ENCODE measurements at places on chromosomes 5 and 9. TPM values are rescaled to one million over a fixed set of nuclear protein-coding genes. Genes with fewer than 3 reads are reported as not detected.

Gene FCN2
- total RNA-seq = not detected

Gene MROH2B
- total RNA-seq = not detected

Gene TTC23L
- not detected for total RNA-seq

Gene DROSHA
- total RNA-seq = 21.8 TPM

Gene FOXI1
- not detected for total RNA-seq

Gene FAM221B
- total RNA-seq = not detected

Gene PCDHB14
- 0.70 TPM for total RNA-seq

Gene CARD9
- total RNA-seq = 4.3 TPM

Gene DND1
- total RNA-seq = not detected

Gene TRIM7
- 0.94 TPM for total RNA-seq

Gene GTF3C5
- 41.5 TPM for total RNA-seq

Gene SLC36A2
- not detected for total RNA-seq

Gene CDH9
- total RNA-seq = not detected

Gene MLLT3
- 12.0 TPM for total RNA-seq

Gene SLC22A4
- 1.5 TPM for total RNA-seq

Gene C8G
- total RNA-seq = not detected

Gene SPINK6
- not detected for total RNA-seq

Gene PRSS3
- total RNA-seq = 14.4 TPM

Gene BASP1
- total RNA-seq = 58.0 TPM

Gene NEUROG1
- total RNA-seq = not detected

Gene GRM6
- not detected for total RNA-seq

Gene LMX1B
- total RNA-seq = not detected

Gene NPR2
- total RNA-seq = 13.5 TPM

Gene TAS2R1
- total RNA-seq = not detected

Gene SLC6A7
- total RNA-seq = not detected

Gene PDGFRB
- 372 TPM for total RNA-seq

Gene SPINK7
- total RNA-seq = not detected

Gene NEURL1B
- 1.5 TPM for total RNA-seq

Gene GFRA3
- total RNA-seq = not detected

Gene CXCL14
- total RNA-seq = not detected

Gene PCDHGA4
- 3.9 TPM for total RNA-seq

Gene CHSY3
- 12.7 TPM for total RNA-seq

Gene ELOVL7
- total RNA-seq = not detected

Gene FSD1L
- 2.7 TPM for total RNA-seq

Gene KCNIP1
- 1.0 TPM for total RNA-seq

Gene PCDHAC1
- total RNA-seq = 0.34 TPM

Gene GFI1B
- not detected for total RNA-seq

Gene SPATA31D4
- total RNA-seq = not detected

Gene INSL6
- not detected for total RNA-seq

Gene CSF1R
- total RNA-seq = not detected

Gene STPG3
- total RNA-seq = not detected

Gene OTP
- not detected for total RNA-seq

Gene PFN3
- total RNA-seq = not detected

Gene LCN15
- total RNA-seq = not detected

Gene GABRA1
- total RNA-seq = not detected

Gene CDC37L1
- 19.4 TPM for total RNA-seq

Gene OR1L6
- total RNA-seq = not detected

Gene GMCL2
- total RNA-seq = not detected

Gene TMOD1
- total RNA-seq = not detected
